ENCODE measurements at places on chromosomes 11 and 22.

GRCh38 chr11:45860348-45860747 lies 13.1 kb downstream of the CRY2 start:
- no peak for DNase-seq

GRCh38 chr22:48901324-48901723 lies 926.3 kb downstream of the BRD1 start:
- no peak for DNase-seq

DNA sequence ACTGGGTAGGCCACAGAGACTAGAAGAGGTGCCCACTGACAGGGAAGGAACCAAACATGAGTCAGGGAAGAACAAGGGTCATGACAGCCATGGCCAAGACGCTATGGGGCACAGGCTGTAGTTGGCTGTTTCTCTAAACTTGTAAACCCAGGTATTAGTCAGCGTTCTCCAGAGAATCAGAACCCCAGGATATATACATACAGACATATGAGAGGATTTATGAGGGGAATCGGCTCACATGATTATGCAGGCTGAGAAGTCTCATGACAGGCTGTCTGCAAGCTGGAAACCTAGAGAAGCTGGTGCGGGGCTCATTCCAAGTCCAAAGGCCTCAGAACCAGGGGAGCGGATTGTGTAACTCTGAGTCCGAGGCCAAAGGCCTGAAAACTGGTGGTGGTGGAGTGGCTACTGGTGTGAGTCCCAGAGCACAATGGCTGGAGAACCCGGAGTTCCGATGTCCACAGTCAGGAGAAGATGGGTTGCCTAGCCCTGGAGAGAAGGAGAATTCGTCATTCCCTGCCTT lies 29.7 kb upstream of the CD81 start:
- DNase-seq: no peak

- no peak for DNase-seq
Measured at GRCh38 chr11:44072757-44073658, 6.9 kb downstream of the ACCS start.

- no peak for DNase-seq
Measured at GRCh38 chr11:65766535-65766934, 14.2 kb downstream of the AP5B1 start.

DNA sequence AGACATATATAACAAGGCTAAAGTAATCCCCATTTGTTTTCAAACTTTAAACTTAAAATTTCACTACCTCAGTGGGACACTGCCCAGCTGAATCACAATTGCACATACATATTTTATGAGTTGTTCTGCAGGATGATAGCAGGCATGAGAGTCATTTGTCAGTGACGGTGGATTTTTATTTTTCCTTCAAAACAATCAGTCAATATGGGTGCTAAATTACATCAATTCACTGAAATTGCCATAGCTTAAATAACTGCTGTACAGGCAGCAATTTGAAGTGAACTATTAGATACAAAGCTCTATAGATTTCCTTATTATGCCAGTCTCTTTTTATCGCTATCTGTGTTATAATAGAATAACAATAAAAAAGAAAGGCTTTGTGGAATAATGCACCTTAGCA lies 784.6 kb upstream of the ANO3 start:
- DNase-seq: no peak

DNA sequence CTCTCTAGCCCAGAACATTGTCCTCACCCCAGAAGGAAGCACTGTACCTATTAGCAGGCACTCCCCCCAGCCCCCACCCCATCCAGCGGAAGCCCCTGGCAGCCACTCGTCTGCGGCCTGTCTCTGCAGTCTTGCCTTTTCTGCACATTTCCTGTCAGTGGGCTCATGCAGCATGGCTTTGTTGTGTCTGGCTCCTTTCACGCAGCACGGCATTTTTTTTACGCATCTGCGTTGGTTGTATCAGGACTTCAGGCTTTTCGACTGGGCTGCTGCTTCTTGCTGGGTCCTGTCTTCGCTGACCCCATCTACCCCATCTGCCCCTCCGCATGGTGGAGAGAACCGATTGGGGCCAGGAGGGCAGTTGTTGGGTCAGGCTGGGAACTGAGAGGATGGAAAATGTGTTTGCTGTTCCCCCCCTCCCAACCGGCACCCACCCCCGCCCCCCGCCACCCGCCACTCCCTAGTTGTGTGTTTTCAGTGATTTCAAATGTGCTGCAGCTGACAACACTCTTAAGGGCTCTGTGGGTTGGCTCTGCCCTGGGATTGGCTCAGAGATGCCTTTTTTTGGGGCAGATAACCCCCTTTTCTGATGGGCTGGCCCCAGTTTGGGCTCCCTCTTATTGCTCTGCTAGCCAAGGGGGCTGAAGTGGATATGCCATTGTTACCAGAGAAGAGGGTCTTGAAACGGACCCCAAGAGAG lies 110.0 kb downstream of the KIAA1671 start:
- peak; percentile 48 for DNase-seq

DNA sequence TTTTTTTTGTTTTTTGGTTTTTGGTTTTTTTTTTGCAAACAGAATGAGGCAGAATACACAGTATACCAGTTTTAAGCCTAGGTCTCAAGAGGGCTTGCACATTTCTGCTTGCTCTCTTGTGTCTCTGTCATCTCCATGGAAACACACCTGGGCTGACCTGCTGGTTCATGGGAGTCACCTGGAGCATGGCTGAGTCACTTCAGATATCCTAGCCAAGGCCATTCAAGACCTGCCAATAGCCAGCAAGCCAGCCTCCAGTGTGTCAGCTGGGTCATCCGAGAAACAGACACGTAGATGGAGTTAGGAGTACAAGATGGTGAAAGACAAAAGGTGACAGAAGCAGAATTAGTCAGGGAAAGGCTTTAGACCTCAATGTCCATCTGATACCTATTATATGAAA lies 124.2 kb upstream of the SEZ6L start:
- no peak for DNase-seq

GRCh38 chr11:94747146-94747545 lies 21.0 kb upstream of the AMOTL1 start:
- no peak for DNase-seq

DNA sequence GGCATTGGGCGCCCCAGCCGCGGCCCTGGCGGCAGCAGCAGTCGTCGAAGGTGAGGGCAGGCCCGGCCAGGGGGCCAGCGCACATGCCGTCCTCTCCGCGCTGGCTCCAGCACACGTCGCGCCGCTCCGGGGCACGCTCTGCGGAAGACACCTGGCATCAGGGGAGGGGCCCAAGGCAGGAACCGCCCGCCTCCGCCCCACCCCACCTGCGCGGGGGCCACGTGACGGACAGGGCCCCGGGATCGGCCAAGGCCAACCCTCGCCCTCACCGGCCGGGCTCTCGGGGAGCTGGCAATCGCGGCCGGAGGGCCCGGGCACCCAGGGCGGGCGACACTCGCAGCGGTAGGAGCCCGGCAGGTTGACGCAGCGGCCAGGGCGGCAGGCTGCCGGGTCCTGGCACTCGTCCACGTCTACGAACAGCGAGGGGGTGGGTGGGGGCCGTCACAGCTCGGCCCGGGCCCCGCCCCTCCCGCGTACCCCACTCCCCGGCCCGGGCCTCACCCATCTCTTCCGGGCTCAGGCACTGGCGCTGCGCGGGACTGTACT lies 14.9 kb downstream of the SCYL1 start:
- no peak for DNase-seq

DNA sequence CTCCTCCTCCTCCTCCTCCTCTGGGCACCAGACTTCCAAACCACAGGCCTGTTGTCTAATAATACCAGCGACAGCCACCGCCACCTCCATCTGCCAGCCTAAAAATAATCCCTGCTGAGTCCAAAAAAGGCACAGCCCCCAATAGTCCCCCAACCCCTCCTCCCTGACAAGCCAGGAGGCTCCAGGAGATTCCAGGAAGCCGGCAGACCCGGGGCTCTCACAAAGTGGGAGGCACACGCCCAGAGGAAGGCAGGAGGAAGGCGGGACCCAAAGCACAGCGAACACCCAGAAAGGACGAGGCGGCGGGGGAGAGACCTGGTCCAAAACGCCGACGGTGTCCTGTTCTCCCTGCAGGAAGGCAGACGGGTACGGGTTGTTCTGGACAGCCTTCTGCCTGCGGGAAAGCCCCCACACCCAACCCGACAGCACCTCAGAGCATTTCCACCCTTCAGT lies 5.9 kb downstream of the IGSF9B start:
- DNase-seq: no peak

DNA sequence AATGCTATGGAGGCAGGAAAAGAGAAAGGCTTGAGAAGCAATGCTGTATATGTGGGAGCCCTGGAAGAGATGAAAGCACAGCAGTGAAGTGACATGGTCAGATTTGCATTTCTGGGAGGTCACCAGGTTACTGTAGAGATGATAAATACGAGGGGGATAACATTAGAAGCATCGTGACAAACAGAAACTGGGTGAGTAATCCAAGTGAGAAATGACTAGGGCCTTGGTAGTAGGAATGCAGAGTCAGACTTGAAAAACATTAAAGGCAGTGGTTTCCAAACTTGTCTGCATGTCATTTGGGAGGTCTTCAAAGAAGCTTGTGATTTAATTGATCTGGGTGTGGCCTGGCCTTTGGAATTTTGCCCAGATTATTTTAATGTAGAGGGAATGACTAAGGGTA lies 43.9 kb downstream of the CCDC34 start:
- no peak for DNase-seq

GRCh38 chr22:48677168-48677520 lies 1150.5 kb downstream of the BRD1 start:
- no peak for DNase-seq

DNA sequence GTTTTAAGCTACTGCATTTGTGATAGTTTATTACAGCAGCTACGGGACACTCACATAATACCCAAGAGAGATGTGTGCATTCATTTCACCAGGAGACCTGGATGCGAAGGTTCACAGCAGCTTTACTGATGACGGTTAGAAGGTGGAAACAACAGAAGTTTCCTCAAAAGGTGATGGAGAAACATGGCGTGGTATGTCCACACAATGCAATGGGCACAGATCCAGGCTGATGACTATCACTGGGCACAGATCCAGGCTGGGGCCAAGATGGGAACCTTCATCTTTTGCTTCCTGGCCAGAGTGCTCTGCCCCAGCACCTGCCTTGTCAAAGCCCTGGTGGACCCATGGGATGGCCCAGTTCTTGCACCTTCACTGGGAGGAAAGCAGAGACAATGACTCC lies 30.6 kb upstream of the RFPL3 start:
- no peak for DNase-seq

DNA sequence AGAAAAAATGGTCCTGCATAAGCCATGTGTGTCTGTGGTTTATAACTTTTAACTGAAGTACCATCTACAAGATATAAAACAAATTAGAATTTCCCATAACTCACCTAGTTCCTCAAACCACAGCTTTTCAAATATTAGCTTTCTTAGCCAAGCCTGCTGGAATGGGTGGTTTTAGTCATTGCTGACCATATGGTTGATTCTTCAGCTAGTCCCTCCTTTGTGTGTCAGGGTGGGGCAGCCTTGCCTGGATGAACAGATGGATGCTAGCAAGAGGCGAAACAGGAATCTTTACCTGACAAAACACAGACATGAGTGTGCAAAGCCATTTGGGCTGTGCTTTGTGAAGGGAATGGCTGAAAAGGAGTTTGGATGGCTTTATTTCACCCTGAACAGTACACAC lies 6.9 kb upstream of the B3GNT6 start:
- no peak for DNase-seq

DNA sequence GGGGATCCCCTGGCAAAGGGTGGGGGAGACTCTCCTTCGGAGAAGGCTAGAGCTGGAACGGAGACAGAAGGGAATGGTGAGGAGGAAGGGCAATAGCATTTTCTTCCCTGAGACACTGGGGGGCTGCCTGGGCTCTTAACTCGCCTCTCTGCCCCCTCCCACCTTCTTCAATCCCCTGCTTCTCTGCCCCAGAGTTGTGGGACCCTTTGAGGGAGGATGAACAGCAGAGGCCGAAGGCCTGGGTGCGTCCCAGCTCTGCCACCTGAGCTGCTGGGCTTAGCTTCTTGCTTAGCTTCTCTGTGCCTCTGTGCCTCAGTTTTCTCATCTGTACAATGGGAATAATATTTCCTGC lies 72.4 kb downstream of the RTL6 start:
- no peak for DNase-seq

DNA sequence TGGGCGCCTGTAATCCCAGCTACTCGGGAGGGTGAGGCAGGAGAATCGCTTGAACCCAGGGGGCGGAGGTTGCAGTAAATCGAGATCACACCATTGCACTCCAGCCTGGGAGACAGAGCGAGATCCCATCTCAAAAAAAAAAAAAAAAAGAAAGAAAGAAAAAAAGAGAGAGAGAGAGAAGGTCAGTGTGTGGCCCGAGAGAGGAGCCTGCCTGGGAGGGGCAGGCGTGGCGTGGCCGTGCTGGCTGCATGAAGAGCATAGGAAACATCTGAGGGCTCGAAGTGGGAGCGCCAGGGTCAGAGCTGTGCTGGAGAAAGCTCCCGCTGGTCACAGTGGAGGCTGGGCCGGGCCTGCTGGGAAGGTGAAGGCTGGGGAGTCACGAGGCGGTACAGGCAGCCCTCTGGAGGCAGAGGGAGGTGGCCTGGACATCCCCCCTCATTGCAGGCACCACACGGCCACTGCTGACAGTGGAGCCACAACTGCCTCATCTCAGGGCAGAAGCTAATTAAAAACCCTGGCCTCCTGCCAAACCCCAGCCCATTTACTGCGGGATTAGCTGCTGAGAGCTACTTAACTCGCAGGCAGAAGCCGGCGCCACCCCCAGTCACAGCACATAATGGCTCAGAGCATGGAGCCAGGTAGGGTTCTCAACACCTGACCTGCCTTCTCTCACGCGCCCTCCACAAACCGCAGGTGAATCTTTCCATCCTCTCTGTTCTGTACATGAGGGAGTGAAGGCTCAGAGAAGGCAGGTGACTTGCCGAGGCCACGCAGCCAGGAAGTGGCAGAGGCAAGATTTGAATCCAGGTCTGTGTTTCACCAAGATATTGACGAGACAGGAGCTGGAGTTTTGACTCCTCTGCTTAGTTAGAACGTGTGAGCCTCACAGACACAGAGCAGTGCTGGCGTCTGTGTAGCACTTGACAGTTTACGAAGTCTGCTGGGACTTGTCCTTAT lies 32.6 kb downstream of the NFAM1 start:
- no peak for DNase-seq
